ENCODE measurements at places on chromosomes 3 and 15.

DNA sequence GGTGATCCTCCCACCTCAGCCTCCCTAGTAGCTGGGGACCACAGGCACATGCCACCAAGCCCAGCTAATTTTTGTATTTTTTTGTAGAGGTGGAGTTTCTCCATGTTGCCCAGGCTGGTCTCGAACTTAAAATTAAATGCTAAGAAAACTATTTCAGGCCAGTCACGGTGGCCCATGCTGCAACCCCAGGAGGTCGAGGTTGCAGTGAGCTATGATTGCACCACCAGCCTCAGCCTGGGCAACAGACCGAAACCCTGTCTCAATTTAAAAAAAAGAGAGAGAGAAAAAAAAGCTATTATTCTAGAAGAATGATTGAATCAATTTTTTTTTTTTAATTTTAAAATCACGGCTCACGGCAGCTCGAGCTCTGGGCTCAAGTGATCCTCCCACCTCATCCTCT lies 4.7 kb downstream of the SLC51A start:
- no peak for DNase-seq

DNA sequence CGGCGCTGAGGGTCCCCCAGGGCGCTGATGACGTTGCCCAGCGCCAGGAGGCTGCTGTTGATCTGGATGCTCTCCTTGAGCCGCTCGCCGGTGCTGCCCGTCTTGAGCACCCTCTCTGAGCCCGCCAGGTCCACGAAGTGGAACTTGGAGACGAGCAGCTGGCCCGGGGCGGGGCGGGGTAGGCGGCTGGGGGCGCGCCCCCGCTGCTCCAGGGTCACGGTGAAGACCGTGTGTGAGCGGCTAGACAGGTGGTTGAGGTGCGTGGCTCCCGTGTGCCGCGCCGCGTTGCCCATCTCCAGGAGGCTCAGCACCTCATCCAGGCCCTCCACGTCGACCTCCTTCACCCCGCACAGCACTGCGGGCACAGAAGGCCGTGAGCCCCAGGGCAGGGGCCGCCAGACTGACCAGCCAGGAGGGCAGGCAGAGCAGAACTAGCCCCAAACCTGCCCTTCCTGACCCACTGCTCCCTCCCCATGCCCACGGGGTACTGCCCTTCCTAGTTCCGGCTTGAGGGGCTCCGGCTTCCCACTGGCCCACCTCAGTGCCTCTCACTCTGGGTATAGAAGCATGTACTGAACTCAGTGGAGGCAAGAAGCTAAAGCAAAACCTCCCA lies 6.1 kb downstream of the KIF7 start:
- DNase-seq, result no peak

GRCh38 chr3:112001526-112001925 lies 2.8 kb downstream of the TAGLN3 start:
- peak; percentile 27 for DNase-seq

- no peak for DNase-seq
Observed at GRCh38 chr15:58331560-58331912, 100.3 kb upstream of the LIPC start.

DNA sequence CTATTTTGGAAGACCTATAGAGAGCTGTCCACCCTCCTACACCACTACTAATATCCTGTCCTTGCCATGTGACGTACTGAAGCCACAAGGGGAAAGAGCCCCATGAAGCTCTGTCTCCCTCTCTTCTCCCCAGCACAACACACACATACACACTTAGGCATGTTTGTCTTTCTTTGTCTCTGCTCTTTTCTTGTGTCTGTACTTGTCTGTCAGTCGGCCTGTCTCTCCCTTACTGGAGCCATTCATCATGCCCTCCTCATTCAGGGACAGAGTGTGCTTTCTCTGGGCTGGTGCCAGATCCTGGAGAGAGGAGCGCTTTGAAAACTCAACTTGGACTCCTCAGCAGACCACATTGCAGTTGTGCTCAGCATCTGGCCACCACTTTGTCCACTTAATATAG lies 47.6 kb downstream of the PSMD6 start:
- no peak for DNase-seq

DNA sequence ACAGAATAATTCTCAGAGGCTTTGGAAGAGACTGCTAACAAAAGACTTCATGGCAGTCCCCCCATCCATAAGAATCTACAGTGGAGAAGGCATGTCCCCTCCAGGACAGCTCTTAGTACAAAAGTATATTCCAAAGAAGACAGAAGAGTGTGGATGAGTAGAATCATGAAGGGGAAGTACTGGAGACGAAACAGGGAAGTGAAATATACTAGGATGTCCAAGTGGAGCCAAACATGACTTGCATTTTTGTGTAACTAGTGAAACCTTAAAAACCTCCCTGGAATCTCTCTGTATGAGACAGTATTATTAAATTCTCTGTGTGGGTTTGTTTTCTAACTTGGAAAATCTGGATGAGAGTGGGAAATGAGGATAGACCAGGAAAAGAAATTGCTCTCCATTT lies 312.4 kb downstream of the RSL24D1 start:
- DNase-seq, result no peak

GRCh38 chr3:171821778-171822358 lies 11.6 kb upstream of the PLD1 start:
- DNase-seq, result no peak

DNA sequence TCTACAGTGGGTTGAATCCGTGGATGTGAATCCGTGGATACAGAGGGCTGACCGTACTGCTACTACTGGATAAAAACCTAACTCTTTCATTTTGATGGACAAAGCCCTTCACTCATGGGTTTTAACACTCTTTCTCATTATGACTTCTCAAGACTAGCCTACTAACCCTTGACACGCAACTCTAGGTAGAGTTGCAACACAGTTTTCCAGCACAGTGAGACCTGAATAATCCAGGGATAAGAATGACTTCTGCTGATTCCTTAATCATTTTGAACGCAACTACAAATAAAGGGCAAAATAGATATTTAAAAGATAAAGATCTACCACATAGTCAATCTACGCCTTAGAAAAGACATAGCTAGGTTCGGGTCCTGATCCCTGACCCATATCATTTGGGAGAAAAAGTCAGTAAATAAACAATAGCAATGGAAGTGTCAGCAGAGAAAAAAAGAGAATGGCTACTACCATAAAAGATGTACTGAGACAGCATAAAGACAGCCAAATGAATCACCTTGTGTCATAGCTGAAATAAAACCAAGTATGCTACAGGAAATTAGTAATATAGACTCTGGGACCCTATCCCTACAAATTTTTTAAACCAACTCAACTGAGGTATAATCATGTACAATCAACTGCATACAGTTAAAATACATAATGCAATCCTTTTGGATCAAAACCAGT lies 87.6 kb downstream of the DPH6 start:
- no peak for DNase-seq

DNA sequence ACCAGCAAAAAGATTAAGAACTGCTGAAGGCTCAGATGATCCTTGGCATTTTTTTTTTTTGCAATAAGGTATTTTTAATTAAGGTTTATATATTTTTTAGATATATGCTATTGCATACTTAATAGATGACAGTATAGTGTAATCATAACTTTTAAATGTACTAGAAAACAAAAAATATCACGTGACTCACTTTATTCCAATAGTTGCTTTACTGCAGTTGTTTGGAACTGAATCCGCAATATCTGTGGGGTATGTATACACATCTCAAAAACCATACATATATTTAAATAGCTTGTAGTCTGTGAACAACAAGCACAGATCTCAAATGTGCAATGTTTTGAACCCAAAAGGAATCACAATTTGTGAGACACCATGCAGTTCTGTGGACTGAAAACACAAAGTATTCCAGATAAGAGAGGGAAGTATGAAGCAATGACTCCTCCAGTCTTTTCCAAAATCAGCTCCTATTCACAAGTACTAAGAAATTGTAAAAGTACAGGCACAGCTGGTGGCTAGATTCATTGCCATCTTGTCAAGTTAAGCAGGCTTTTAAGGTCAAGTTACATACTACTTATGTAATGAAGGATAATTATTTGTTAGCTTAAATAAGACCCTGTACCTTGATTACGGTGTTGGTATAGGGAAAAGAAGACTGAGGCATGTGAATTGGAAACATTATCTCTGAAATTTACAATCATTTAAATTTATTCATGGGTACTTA lies 331.1 kb downstream of the TBC1D5 start:
- DNase-seq, result no peak

DNA sequence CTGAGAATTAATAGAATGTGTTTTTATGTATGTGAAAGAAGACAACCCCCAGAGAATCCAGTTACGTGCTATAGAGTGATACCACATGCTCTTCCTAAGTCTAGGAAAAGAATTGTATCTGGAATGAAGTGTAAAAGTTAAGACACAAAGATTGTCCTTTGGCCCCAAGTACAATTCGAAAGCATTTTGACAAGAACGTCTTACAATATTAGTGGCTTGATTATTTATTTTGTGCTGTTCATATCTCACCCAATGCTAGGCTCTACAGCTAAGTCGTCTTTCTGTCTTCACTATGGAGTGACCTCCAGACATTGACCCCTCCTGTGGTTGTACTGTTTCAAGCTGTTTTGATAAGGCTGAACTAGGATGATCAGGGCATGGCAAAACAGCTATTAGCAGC lies 345.7 kb upstream of the C2CD4B start:
- DNase-seq, result no peak

DNA sequence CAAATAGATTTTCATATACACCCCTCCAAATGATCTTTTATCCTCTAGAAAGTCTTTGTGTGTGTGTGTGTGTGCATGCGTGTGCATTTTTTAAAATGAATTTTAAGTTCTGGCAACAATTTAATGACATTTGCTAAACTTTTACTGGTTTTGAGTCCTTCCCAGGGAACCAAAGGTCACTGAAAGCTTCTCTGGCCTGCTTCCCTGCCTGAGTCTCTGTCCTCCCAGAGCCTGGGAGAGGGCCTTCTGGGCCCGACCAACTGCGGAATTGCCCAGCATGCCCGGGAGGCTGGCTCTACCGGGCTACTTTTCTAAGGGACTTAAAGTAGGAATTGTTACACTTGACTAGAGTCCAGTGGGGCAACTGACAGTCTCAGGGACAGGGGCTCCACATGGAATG lies 7.4 kb upstream of the RBPMS2 start:
- DNase-seq, result no peak

DNA sequence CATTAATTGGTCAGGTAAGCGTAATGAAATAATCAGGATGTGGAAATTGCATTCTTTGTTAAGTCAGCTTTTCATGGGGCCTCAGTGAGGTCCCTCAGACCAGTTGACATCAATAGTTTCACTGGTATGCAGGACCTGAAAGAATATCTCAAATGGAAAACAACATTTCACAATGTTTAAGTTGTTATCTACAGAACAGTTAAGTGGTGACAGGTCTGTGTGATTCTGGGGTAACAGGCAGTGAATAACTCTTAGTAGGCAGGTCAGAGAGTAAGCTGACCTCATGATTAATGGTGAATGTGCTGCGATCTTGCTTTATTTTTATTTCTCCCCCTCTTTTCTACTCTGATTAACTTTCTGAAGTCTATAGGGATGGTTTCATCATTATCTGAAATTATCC lies 28.9 kb upstream of the ACP3 start:
- DNase-seq, result no peak

DNA sequence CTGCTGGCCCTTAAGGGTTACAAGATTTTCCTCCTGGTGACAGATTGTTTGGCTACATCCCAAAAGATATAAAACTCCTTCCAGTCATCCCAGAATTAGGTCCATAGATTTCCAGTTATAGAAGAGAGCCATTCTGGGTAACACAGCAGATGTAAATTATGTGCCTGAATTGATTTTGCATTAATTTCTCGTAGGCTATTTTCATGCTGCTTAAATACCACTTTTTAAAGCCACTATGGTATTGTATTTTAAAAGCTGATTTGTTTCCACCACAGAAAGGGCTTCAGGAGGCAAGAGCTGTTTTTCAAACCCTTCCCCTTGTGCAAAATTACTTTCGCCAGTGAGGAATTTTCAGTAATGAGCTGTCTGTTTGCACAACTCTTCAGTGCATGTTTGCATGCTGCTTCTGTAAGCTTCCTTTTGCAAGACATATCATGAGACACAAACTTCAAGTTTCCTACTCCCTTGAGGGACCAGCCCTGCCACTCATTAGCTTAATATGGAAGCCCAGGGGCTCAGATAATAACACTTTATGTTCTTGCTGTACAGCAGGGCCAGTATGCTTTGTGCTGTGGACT lies 105.4 kb upstream of the TNIK start:
- no peak for DNase-seq

DNA sequence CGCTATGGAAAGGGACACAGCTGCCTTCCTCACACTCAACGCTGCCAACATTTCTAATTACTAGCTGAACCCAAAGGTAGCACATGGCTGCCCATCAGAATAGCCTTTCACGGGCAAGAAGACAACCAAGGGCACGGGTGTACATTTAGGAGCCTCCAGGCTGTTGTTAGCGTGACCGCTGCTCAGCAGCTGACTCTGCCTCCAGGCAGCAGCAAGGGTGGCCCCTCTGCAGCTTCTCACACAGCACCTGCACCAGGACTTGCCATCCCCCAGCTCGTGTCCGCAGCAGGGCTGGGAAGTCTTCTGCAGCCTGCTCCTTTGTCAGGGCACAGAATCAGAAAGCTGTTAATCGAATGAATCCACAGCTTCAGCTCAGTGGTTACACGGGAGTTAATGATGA lies 146.8 kb downstream of the ADAMTS17 start:
- no peak for DNase-seq

GRCh38 chr3:114284644-114285043 lies 9.2 kb upstream of the TIGIT start:
- DNase-seq, result no peak

- DNase-seq, result no peak
Observed at GRCh38 chr3:114624047-114624445, 330.2 kb downstream of the TIGIT start.

- DNase-seq, result no peak
Observed at GRCh38 chr15:66733976-66734375, 31.9 kb downstream of the SMAD6 start.

DNA sequence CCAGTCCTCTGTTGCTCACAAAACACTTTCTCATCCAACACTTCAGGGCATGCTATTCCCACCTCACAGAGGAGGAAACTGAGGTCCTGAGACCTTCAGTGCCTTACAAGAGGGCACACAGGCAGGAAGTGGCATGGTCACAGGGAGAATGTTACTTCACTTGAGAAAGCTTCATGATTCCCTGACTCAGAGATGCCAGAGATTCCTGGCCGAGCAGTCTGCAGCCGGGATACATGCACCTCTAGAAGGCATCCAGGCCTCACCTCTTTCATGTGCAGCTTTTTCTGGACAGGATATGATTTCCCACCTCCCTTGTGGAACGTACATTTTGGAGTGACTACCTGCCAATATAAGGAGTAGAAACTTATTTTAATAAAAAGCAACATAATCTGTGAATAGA lies 2.8 kb upstream of the SST start:
- no peak for DNase-seq

- DNase-seq, result no peak
Observed at GRCh38 chr3:75001330-75001729, 386.9 kb upstream of the CNTN3 start.

- peak; percentile 33 for DNase-seq
Observed at GRCh38 chr3:69385723-69386555, at the start of gene FRMD4B. Gene FRMD4B, minus strand, starts transcription at chr3:69386088. Its CDS starts 99 bp downstream, at chr3:69385989.

DNA sequence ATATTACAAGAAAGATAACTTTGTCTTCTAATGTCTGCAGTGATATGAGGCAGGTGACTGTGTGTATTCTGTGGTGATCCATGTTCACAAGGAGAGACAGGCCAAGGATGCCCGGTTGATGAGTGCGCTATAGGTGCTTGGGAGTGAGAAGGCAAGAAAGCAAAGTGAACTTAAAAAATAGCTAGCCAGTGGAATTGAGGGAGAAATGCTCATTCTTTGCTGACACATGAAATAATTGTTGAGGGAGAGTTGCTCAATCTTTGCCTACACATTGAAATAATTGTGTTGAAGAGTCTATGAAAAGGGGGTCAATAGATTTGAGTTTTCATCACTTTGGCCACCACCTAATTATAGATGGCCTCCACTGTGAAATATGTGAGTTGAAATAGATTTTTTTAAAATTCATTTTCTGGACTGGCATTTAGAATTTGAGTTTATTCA lies 156.3 kb downstream of the LPP start:
- no peak for DNase-seq
